ENCODE measurements at places on chromosomes 4 and X.

DNA sequence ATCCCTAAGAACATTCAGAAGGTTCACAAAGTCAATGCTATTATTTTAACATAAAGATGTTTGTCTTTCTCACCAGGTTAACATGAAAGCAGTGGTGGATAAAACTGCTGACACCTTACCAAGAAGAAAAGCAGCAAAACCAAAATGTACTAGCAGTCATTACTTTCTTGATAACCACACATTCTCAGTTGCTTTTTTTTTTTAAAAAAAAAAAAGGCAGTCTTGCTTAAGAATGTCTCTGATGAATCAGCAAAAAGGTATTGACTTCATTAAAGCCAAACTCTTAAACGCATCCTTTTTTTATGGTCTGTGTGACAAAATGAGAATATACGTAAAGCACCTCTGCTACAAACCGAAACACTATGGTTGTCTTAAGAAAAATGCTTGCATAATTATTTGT lies 31.9 kb downstream of the CDKL2 start:
- no peak for DNase-seq

DNA sequence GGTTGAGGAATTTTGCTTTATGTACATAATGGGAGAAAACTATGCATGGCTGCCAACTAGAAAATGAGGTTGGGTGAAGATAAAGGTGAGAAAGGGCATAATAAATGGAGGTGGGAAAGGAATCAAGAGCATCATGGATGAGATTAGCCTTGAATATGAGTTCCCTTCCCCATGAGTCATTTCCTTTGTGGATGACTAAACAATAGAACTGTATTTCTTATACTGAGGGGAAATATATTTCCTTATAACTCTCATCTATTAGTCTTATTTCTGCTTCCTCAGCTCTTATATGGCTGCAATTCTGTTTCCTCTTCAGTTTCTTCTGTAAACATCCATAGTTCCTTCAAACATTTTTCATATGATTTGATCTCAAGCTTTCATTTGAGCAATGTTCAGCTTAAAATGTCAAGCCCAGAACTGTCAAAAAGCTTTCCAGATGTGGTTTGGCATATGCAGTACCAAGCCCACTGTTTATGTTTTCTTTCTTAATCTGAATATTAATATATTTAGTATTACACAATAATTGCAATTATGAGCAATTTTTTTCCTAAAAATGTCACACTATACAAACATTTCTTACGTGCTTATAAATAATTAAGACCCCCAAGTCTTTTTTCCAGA lies 100.7 kb upstream of the GRPR start:
- DNase-seq = no peak

DNA sequence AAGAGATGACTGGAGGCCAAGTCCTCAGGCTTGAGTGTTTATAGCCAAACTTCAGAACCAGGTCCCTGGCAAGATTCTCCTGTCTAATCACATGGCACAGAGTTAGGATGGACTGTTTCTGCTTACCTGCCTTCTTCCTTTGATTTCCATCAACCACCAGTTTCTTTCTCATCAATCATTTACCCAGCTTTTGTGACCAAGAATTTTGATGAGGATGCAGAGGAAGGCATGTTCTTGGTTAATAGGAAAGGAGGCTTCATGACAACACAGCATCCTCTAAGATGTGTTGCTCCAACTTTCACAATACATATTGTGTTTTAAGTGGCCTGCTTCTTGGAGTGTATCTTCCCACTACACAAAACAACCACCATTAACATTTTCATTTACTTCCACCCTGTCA lies 65.3 kb downstream of the NFKB1 start:
- no peak for DNase-seq

DNA sequence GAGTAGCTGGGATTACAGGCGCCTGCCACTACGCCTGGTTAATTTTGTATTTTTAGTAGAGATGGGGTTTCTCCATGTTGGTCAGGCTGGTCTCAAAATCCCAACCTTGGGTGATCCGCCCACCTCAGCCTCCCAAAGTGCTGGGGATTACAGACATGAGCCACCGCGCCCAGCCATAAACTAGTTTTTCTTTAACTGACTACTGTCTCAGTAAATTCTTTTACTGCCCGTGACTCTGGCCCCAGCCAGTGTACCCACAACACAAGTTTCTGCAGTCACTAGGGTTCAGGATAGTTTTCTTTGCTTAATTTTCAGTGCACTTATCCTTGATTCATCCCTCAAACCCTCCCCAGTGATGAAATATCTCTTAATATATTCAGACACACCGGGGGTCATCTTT lies 8.3 kb downstream of the SHROOM2 start:
- no peak for DNase-seq

DNA sequence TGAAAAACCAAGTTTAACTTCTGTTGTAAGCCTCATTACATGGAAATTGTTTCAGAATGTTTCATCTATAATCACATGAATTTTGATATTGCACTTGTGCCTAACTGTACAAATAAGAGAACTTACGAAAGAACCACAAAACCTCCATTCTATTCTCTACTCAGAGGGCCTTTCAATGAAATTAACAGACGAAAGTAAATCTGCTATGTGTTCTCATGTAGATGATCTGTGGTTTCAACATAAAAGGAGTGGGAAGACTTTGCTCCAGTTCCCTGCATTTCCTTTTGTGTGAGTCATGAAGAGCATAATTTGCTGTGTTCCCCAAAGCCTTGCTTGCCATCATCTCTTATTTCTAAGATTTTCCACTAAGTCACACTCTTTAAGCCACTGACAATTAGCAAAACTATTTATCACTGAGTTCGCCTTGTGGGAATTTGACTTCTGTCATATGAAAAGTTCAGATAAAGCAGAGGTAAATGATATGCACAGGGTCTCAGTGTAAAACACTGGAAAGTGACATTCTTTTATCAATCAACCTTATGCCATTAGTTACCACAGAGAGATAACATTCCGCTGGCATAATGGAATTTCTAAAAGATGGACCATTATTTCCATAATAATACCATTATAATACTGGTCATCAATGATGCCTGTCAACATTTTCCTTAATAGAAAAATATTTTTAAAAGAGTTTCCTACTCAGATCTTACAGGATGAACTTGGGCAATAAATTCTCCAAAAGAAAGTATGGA lies 329.8 kb downstream of the NR3C2 start:
- DNase-seq = no peak

DNA sequence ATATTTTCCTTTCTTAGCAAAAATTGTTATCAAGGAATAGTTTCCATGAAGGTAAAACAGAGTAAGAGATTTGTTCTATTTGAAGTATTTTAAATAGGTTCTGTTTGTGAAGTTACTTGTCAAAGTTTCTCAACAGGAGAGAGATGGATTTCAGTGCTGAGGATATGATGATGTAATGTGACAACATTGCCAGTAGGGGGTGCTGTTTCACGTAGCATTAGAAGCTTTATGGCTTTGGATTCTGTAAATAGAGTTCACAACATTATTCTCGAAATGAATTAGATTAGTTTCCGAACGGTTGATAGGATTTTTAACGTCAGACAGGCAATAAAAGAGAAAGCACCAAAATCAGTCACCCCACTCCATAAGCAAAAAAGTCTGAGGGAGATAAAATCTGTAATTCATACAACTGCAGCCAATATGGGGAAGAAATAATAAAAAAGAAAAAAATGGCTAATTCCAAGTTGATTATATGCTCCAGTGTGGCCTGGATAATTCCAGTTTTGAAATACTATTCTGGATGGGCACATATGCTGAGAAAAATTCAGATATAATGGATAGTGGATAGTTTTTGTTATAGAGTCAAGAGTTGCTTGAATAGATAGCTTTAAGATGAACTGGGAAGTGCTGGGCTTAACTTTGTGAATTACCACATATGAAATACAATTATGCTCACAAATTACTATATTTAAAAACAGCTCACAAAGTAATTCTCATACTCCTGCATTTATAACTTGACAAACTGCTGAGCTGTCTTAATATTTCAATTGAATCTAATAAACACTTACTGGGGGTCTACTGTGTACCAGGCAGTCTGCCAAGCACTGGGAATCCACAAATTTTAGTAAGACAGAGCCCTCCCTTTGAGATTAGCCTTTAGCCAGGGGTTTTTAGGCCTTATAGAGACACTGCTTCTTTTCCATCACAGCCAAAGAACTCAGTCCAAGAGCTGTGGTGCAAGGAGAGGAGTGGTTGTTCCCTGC lies 109.1 kb downstream of the GPAT3 start:
- peak; percentile 20 for DNase-seq

DNA sequence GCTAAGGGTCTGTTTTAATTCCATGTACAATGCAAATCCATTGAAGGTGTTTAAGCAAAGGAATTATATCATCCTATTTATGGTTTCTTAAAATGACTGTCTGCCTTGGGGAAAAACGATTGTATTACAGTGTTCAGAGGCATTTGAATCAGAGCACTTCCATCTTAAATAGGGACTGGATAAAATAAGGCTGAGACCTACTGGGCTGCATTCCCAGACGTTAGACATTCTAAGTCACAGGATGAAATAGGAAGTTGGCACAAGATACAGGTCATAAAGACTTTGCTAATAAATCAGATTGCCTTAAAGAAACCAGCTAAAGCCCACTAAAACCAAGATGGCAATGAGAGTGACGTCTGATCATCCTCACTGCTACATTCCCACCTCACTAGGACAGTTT lies 1167.2 kb upstream of the PABPC4L start:
- no peak for DNase-seq

DNA sequence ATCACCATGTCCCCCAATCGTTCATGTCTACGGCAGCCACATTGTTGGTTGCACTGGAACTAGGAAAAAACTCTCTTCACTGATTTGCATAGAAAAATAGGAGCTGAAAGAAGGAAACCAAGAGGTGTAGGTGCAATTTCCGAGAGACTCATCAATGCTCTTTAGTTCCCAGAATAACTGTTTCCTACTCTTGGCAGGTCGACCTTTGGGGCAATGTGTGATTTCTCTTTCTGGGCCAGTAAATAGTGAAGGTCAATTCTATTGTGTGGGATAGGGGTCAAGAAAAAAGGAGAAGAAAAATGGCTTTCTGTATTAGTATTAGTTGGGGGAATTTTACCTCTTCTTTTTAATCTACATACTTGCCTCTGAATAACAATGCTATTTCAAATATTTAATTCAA lies 55.9 kb upstream of the PDE5A start:
- no peak for DNase-seq

GRCh38 chrX:37813570-37813969 lies 33.7 kb downstream of the CYBB start:
- DNase-seq = no peak

- DNase-seq = no peak
Observed at GRCh38 chr4:111546881-111547280, 598.4 kb upstream of the FAM241A start.
